ENCODE measurements at places on chromosomes 3 and 15.

DNA sequence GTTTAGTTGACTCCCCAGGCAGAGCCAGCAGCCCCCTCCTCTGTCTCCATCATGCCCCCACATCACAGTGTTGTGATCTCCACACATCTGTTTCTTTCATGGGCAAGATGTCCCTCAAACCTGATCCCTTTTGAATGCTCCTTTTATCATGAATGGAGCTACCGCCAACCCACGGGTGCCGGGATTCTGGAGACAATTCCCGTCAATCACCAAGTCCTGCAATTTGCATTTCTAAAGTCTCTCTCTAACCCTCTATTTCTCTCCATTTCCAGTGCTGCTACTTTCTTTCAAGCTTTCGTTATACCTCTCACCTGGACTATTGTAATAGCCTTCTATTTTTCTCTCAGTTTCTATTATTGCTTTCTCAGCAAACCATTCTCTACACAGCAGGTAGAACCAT, 89.7 kb upstream of the CCNL1 start:
- no peak for DNase-seq

GRCh38 chr3:126540342-126540849, 16.4 kb downstream of the CHST13 start:
- no peak for DNase-seq

DNA sequence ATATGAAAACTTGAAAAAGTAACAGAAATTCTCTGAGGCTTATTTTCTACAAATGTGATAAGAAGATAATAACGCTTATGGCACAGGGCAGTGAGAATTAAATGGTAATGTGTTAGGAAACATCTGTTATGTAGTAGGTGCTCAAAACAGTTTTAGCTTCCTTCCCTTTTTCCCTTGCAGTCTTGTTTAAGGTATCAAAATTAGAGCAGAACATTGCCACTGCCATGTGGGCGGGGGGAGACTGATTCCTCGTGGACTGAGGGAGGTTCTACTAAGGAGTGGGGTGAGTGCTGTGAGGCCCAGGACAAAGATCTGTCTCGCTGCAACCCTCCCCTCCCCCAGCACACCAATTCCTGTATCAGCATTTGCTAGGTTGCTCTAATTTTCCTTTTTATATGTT, 702.4 kb downstream of the TUSC7 start:
- no peak for DNase-seq

GRCh38 chr3:66665021-66665695, 164.3 kb upstream of the LRIG1 start:
- DNase-seq = no peak

DNA sequence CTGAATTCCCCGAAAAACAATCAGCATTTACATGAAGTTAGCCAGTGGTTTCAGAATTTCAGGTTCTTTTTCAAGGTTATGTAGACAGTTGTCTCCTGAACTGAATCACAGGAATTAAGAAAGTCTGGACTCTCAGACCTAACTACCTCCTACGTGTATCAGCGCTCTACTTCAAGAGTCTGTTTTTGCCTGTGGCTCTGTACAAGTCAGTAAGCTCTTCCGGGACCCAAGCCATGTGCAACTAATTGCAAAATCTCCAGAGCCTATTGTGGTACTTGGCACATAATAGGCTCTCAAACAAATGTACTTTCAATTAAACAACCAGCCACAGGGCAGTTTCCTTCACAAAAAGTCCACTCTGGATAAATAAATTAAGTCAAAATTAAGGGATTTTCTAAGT, 414.2 kb downstream of the PDCD6IP start:
- peak; percentile 38 for DNase-seq

DNA sequence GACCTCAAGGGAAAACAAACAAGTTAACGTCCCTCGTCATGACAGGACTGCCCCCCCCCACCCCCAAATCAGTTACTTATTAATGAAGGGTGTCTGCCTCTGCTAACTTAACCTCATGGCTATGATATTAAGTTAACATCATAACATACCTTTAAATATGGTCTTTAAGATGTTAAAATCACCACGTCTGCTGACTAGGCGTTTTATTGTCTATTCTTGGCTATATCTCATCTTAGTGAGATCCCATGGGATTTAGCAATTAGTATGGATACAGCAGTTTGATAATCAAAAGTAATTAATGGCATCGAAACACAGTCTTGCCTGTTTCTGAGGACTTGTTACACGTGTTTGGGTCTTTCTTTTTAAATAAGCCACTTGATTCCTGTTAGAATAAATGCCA, 186.9 kb downstream of the FOXB1 start:
- no peak for DNase-seq

GRCh38 chr3:190384309-190384756, 3.6 kb upstream of the CLDN16 start:
- no peak for DNase-seq

DNA sequence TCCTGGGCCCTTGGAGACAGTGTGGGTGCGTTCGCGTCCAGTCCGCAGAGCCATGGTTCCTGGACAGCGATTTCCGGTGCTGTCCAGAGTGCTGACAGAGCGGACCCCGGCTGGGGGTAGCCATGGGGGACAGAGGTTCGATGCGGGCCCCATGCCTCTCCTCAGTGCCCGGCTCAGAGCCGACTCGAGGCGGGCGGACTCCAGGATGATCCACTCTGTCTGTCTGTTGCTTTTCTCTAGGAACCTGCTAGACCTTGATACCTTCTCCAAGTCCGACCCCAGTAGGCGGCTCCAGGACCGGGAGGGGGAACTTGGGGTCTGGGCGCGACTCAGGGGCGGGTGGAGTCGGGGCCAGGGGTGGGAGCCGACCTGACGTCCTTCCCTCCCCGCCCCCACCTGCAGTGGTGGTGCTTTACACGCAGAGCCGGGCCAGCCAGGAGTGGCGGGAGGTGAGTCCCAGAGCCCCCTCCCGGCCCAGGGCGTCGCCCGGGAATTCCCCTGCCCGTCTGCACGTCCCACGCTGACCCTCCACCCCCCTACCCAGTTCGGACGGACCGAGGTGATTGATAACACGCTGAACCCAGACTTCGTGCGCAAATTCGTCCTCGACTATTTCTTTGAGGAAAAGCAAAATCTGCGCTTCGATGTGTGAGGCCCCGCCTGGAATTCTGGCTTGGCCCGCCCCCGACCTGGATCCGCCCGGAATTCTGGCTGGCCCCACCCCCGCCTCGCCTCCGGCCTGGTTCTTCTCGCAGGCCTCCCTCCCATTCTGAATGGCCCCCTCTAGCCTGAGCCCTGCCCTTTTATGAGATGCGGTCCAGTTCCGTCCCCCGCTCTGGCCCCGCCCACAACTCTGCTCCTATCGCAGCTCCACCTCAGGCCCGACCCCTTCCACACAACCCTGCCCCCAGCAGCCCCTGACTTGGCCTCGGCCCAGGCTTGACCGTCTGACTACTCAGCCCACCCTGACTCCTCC, 1.0 kb downstream of the CPNE9 start:
- no peak for DNase-seq

DNA sequence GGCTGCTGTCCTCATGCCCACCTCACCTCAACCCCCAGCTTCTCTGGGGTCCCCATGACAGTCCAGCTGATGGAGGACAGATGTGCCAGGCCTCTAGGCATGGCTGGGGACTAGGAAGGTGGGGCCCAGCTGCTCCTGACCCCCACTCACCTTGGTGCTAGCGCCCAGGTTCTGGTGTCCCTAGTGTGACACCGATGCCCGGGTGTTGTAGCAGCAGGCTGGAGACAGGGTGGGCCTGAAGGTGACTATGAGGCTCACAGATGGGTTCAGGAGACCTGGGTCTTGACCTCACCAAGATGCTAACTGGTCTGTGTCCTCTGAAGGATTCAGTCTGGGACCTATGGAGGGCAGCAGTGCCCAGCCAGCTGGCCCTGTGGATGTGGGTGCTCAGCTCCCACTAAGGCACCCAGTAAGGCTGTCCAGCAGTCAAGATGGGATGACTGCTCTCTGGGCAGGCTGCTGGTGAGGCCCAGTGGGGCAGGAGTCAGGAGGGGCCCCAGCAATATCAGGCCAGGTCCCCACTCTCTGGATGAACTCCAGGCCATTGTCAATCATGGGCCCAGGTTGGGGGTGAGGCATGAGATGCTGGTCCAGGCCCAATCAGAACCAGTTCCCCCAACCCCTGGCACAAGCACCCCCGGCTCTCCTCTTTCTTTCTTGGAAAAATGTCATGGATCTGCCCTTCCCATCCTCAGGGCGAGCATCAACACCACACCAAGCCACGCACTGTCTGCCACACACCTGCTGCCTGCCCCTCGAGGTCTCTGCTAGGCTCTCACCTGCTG, 33.0 kb downstream of the ALDH1L1 start:
- DNase-seq = no peak

GRCh38 chr3:72145506-72146380, 360.8 kb upstream of the PROK2 start:
- DNase-seq = no peak

GRCh38 chr3:171198781-171199472, 172.4 kb upstream of the SLC2A2 start:
- DNase-seq = no peak

GRCh38 chr3:62445275-62445674, 71.9 kb upstream of the FEZF2 start:
- DNase-seq = no peak

GRCh38 chr3:110390372-110390771, 681.2 kb upstream of the NECTIN3 start:
- DNase-seq = no peak

GRCh38 chr15:29040370-29040751, 154.6 kb downstream of the APBA2 start:
- no peak for DNase-seq

DNA sequence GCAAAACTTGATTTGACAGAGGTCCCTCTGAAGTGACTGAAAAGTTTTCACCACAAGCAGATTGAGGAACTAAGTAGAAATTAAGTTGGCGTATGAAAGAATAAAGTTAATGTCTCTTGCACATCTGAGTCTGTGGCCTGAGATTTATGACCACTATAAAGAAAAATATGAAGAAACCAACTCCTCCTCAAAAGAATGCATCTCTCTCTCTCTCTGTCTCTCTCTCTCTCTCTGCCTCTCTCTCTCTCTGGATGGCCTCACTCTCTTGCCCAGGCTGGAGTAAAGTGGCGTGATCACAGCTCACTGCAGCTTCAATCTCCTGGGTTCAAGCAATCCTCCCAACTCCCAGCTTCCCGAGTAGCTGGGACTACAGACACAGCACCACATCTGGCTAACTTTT, 55.2 kb downstream of the RPL22L1 start:
- DNase-seq = no peak

GRCh38 chr3:24972491-24972890, 455.6 kb upstream of the RARB start:
- no peak for DNase-seq

GRCh38 chr15:74725845-74726773, 781 bp upstream of the CYP1A1 start:
- no peak for DNase-seq

Data from NCI-H1436 treated with DMSO at 0.1 percent for 48 hours (cell line).